ENCODE measurements at places on chromosomes 12 and 14.

- DNase-seq = no peak
These were observed 56.8 kb downstream of the RPH3A start for GRCh38 chr12:112848338-112848715.

DNA sequence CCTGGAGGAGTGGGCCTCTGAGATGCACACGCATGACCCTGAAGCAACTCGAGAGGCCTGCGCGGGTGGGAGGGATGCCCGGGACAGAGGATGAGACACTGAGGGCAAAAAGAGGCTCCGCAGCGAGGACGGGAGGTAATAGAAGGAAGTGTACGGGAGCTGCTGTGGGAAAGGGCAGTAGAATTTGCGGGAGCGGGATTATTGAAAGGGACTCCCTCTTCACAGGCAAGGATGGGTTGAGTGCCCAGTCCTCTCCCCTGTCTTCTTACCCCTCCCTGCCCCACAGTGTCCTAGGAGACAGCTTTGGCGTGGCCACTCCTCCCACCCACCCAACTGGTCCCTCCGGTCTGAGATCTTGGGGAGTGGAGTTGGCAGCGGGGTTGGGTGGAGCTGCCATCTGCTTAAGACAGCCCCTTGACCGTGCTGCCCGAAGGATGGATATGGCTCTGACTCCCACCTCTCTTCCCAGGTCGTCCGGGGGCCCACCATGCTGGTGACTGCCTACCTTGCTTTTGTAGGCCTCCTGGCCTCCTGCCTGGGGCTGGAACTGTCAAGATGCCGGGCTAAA, 15.7 kb upstream of the ESPL1 start:
- DNase-seq = no peak

DNA sequence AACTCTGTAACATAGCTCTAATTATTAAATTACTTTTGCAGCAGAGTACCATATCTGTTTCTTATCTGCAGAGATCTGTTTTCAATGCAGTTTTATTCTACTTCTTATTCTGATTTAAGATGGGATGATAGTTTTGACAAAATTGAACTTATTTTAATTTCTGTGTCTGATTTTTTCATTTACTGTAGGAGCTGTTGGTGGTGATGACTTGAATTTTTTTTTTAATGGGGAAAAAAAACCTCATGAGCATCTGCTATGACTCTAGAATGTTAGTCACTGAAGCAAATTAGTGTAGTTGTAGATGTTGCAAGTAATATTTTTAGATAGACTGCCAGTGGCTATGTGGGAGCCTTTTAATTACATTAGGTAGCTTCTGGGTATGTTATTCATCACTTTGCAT, 23.4 kb downstream of the DNM1L start:
- DNase-seq = no peak

- no peak for DNase-seq
These were observed 25.5 kb downstream of the RBM19 start for GRCh38 chr12:113940357-113941207.

GRCh38 chr12:44525806-44526654, 350.1 kb downstream of the NELL2 start:
- DNase-seq = no peak

- peak; percentile 90 for DNase-seq
These were observed 44.4 kb downstream of the GIT2 start for GRCh38 chr12:109951751-109952150.

GRCh38 chr12:125132698-125133400, 67.6 kb downstream of the AACS start:
- peak; percentile 14 for DNase-seq

DNA sequence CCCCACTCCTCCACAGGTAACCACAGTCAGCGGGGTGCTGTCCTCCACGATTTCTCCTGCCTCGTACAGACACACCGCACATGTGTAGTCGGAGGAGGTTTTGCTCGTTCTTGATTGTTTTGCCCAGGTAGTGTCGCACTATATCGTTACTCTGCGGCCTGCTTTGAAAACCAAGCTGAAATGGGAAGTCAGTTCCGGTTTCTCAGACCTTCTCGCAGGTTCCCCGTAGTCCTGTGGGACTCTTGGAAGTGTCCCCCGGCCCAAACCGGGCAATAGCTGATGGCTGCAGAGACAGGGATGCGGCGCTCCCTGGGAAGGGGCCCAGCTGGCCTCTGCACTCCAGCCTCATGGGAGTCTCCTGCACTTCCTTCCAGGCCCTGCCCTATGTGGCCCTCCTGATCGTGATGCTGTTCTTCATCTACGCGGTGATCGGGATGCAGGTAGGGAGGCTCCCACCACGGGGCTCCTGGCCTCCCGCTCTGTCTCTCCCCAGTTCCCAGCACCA, 141.3 kb upstream of the FKBP4 start:
- DNase-seq = no peak

- no peak for DNase-seq
These were observed 100.6 kb upstream of the BCL2L14 start for GRCh38 chr12:11970155-11970520.

DNA sequence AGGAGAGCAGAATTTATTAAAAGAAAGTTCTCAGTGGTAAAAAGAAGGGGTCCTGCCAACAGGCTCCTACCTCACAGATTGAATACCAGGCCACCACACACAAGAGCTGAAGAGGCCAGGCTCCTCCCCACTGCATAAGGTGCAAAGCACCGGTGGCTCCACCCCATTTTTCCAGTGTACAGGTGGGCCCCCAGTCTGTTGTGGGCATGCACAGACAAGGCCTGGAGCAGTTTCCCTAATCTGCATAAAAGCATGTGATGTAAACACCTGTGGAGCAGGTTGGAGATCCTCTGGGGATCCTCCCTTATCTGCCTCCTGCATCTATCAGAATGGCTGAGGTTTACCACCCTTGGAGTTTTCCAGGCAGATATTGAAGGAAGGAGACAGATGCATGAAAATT, 45.7 kb upstream of the PDZRN4 start:
- DNase-seq = no peak

- no peak for DNase-seq
These were observed 24.9 kb upstream of the TMED2 start for GRCh38 chr12:123559468-123559867.

DNA sequence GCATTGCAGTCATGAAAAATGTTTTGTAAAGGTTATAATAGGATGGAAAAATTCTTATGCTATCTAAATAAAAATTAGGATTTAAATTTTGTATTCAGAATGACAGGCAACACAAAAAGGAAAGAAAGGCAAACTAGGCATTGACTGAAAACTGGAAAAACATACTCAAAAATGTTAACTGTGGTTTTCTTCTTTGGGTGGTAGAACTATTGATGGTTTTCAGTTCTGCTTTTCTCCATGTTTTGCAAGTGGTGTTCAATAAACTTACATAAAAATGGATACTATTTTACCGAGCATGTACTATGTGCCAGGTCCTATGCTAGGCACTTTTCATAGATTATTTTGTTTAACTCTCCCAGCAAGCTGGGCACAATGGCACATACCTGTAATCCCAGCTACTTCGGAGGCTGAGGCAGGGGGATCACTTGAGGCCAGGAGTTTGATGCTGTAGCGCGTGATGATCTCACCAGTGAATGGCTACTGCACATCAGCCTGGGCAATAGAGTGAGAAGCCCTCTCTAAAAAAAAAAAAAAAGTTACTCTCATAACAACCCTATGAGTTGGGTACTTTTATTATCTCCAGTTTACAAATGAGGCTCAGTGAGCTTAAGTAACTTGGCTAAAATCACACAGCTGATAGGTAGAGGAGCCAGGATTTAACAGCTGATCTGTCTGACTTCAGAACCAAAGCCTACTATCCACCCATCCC, 26.3 kb upstream of the TCP11L2 start:
- DNase-seq = no peak

DNA sequence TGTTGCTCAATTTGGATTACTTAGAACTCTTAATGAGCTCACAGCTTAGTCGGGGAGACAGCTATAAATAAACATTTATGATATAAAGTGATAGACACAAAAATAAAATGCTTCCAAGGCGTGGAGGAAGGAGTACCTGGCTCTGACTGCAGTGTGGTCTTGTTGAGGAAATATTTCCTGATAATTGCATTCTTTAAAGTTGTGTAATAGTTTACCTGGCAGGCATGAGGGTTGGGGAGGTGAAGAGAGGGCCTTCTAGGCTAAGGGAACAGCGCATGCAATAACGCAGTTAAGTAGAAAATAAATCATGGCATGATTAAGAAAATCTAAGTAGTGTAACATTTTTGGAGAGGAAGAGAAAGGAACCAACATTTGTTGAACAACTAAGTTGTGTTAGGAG, 260.5 kb upstream of the ATP2B1 start:
- DNase-seq = no peak

GRCh38 chr12:77189901-77190416, 124.6 kb upstream of the E2F7 start:
- peak; percentile 77 for DNase-seq

- DNase-seq = no peak
These were observed 1367.5 kb downstream of the AACS start for GRCh38 chr12:126432780-126433179.

- no peak for DNase-seq
These were observed 905.0 kb upstream of the ATXN7L3B start for GRCh38 chr12:73632661-73633060.

DNA sequence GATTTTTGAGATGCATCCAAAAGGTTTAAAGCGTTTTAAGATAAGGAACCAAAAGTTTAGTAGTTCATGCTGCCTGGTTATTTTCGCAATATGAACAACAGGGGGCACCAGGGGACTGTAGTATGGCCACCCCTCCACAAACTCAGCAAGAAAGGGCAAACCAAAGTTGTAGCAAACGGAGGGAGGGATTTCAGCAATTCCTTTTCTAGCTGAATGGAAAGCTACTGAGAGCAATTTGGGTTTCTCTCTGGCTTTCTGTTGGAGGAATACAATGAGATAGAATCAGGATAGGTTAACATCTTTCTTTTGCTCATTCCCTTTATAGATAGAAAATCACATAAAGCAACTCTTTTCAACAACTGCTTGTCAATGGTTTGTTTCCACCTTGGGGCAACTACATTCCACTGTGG, 62.5 kb downstream of the DRAM1 start:
- DNase-seq = no peak

GRCh38 chr14:54643696-54644176, 76.8 kb downstream of the SAMD4A start:
- DNase-seq = no peak

GRCh38 chr14:84937449-84937848, 592.5 kb upstream of the FLRT2 start:
- DNase-seq = no peak

GRCh38 chr14:86481104-86481503, 951.2 kb downstream of the FLRT2 start:
- DNase-seq = no peak

GRCh38 chr12:6083601-6084000, 40.9 kb downstream of the VWF start:
- DNase-seq = no peak

DNA sequence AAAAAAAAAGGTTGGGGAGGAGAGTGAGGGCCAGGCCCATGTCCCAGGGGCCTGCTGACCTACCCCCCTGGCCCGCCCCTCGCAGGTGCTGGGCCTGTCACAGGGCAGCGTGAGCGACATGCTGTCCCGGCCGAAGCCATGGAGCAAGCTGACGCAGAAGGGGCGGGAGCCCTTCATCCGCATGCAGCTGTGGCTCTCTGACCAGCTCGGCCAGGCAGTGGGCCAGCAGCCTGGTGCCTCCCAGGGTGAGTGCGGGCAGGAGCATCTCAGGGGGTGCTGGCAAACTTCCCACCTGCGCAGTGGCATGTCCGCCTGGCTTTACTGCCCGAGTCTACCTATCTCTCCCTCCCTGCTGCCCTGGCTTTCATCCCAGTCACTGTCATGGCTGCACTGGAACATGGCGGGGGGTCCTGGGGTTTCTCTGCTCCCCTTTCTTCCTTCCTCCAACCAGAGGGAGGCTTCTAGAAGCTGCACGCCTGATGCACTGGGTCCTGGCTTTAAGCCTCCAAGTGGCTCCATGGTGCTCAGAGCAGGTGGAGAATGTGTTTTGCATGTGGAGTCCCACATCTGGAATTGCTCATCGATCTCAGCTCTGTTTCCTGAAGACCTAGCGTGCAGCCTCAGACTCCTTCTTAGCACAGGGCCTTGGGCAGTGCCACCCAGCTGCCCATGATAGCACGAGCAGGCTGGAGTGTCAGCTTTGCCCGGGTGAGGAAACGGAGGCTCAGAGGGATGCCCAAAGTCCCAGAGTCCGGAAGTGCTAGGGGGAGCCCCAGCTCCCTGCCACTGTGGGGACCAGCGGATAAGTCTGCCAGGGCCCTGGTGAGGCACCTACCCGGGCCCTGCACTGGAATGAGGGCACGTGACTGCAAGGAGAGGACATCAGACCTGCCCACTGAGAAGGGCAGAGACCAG, 46.3 kb downstream of the PHETA1 start:
- no peak for DNase-seq

- no peak for DNase-seq
These were observed 25.4 kb upstream of the BCL7A start for GRCh38 chr12:121996050-121996944.

GRCh38 chr14:56794557-56795283, 15.6 kb downstream of the OTX2 start:
- no peak for DNase-seq

- DNase-seq = no peak
These were observed 826.6 kb upstream of the MGAT4C start for GRCh38 chr12:87082756-87083155.

DNA sequence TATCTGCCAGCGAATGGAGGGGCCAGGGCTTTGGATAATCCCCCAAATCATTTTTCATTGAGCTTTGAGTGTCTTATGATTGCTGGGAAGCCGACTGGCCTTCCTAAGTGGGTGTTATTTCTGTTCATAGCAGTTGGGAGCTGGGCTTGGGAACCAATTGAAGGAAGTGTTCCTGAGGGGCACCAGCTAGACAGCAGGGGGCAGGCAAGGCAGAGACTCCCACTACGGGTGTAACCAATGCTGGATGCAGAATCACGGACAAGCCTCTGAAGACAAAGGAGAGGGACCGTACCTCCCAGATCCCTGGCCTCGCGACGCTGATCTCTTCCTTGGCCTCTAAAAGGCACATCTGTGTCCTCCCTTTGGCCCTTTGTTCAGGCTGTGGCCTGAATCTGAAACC, 149.0 kb upstream of the PRMT8 start:
- no peak for DNase-seq

DNA sequence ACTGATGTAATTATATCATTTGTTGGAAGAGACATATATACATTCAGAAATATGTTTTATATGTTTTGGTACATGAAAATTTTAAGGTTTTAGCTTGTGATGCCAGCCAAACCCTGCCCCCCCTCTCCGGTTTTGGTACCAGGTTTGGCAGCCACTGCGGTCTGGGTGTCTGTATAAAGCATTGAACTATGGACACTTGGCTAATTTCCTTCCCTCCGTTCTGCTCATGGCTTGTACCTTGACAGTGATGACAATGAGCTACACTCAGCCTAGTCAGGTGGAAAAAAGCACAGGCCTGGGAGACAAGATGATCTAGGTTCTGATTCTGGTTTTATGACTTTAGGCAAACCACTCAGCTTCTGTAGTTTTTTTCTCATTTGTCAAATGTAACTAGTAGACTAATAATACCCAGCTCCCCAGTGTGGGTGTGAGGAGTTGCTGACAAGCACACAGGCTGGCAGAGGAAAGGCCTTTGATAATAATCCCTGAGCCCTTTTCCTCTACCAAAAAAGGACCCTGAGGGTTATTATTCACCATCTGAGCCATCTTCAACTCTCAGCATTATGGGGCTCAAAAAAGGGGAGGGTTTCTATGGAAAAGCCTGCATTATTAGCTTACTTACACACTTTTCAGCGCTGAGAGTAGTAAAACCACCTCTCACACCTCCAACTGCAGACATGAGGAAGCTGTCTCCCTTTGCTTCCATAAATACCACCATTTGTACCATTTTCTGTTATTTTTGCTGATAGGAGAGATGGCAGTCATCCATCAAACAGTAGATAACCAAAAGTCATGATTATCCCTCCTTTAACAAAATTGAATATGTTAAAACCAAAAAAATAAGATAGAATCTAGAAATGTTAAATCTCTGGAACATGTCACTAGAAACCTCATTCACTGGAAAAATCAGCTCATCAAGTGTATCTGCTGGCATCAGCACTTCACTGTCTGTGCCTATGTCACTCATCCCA, 76.3 kb upstream of the PSMC1 start:
- no peak for DNase-seq
